ENCODE measurements at places on chromosomes 1 and 21. TPM values are rescaled to one million over a fixed set of nuclear protein-coding genes. Genes with fewer than 3 reads are reported as not detected.

Gene KIF14
- total RNA-seq, result 24.4 TPM

Gene TDRKH
- total RNA-seq, result 14.9 TPM

Gene CCDC27
- not detected for total RNA-seq

Gene SEMA6C
- 1.6 TPM for total RNA-seq

Gene MYBPHL
- not detected for total RNA-seq

Gene TMCC2
- total RNA-seq, result 1.0 TPM

Gene AMY1A
- total RNA-seq, result not detected

Gene CHRM3
- total RNA-seq, result not detected

Gene CD244
- 0.70 TPM for total RNA-seq

Gene SIM2
- not detected for total RNA-seq

Gene NES
- not detected for total RNA-seq

Gene CD247
- 177 TPM for total RNA-seq

Gene SYT14
- not detected for total RNA-seq

Gene CFAP107
- not detected for total RNA-seq

Gene NR1I3
- not detected for total RNA-seq

Gene CTNNBIP1
- 10.2 TPM for total RNA-seq

Gene RIMKLA
- 1.2 TPM for total RNA-seq

Gene ACP6
- 12.7 TPM for total RNA-seq

Gene IPO9
- 62.8 TPM for total RNA-seq

Gene ATP1A1
- total RNA-seq, result 223 TPM

Gene ADGRB2
- total RNA-seq, result 0.32 TPM

Gene SH3BGR
- 1.0 TPM for total RNA-seq

Gene MTMR11
- 6.8 TPM for total RNA-seq

Gene CBR3
- total RNA-seq, result 24.1 TPM

Gene NTRK1
- 13.4 TPM for total RNA-seq

Gene C1QTNF12
- 2.9 TPM for total RNA-seq

Gene SLC16A4
- 0.23 TPM for total RNA-seq

Gene THBS3
- total RNA-seq, result 13.7 TPM

Gene IQGAP3
- 16.4 TPM for total RNA-seq

Gene SNRPE
- total RNA-seq, result 177 TPM

Gene F13B
- total RNA-seq, result not detected

Gene CATSPERE
- 0.50 TPM for total RNA-seq

Gene UMODL1
- 0.09 TPM for total RNA-seq

Gene PCBP3
- 5.1 TPM for total RNA-seq

Gene CHI3L1
- total RNA-seq, result not detected

Gene OR2AK2
- not detected for total RNA-seq

Gene TCHHL1
- not detected for total RNA-seq

Gene FCRLB
- total RNA-seq, result 0.59 TPM

Gene KIF26B
- total RNA-seq, result 0.02 TPM

Gene TEX38
- total RNA-seq, result not detected

Gene PSMD4
- 192 TPM for total RNA-seq

Gene NBPF12
- 18.6 TPM for total RNA-seq

Gene SELL
- 517 TPM for total RNA-seq

Gene RSPO1
- not detected for total RNA-seq

Gene NFASC
- total RNA-seq, result 0.07 TPM

Gene ITLN2
- not detected for total RNA-seq

Gene NCF2
- 22.9 TPM for total RNA-seq

Gene PRKAA2
- total RNA-seq, result not detected

Gene NFYC
- 86.8 TPM for total RNA-seq

Gene C1orf74
- total RNA-seq, result 2.1 TPM

Gene OLIG1
- total RNA-seq, result not detected

Gene TTLL10
- total RNA-seq, result 0.89 TPM
